NCI-H146 (cell line): ENCODE measurements at places on chromosomes 5 and 9.

DNA sequence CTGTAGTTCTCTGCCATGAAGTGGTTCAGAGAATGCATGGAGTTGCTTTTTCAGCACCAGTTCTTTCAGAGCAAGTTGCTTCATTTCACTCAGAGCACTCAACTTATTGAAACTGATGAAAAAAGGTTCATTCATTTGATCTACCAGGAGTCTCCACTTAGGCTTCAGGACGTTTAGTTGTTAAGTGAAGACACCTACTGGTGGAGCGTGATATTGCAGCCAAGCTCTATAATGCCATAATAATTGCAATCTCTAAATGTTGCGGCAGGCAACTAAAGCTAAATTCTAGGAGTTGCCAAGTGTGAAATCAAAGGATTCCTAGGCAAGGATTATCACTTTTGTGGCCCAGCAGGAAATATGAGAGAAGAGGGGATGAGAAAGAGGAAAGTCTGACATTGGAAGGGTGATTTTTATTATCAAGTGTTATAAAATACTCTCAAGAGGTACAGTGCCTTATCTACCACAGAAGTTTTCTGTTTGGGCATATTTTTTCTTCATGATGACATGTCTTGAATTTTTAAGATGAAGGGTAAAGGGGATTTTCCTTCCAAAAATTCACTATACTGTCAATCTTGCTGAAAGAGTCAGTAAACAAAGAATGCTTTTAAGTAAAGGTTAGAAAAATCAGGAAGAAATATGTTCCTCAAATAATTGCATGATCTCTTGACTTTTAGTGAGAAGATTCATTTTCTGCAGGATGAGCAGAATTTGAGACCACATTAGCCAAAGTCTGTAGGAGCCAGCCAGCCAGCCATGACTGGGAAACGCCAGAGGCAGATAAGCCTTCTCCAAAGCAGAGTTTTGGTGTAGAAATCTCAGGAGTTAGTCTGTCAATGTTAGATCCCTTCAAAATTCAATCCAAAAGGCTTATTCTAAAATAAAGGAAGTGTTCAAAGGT is 83.4 kb downstream of the SH3PXD2B start:
- DNase-seq = peak; percentile 5

DNA sequence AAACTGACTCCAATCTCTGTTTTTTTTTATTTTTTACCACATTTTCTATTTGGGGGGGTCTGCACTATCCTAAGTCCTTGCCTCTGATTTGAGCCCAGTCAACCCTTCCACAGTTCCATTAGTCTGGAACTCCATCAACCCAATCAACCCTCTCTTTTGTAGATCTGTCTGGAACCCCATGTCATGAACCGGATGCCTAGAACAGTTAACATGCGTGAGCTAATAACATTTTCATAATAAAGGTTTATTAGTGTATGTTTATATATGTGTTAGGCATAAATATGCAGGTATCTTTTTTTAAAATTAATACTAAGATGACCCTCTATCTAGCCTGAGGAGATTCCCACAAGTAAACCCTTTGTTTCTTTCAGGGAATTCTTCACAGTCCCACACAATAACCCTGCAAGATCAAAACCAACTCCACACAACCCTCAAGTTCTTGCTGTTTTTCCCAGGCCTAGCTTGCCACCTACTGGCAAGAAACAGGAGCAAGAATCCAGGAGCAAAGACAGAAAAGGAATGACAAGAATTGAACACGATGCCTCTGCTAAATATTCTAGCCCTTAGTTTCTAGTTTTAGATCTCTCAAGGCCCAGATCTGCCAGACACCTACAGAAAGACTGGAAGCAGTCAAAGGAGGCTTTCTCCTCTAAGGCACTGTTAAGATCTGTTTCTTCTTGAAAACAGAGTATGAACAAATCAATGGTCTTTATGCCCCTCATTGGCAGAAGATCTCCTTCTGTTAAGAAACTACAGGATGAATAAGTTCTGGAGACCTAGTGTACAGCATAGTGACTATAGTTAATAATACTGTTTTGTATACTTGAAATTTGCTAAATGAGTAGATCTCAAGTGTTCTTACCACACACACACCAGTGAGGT is 100.4 kb downstream of the TRIM36 start:
- peak; percentile 54 for DNase-seq

DNA sequence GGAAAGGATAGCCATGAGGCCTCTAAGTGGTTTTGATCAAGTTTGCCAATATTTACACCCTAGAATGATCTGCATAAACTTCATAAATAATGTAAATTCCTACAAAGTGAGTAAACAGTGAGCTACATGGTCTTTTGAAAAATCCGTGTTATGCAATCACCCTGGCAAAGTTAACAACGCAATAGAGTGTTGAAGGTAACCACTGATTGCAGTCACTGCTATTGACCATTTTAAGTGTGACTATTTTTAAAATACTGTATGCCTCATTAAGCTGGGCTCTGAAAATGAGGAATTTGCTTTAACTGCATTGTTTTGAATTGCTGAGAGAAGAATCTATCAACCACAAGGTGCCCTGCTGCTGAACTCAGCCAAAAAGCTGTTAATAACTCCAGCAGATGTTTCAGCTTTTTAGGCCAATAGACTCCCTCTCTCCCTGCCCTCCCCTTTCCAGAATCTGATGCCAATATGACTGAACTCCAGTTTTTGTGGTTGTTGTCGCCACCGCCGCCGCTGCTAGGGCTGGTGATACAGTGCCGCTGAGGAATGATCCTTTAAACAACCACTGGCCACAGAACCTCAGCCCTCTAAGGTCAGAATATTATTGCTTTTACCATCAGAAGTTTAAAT is 35.3 kb upstream of the SMARCA2 start:
- DNase-seq = no peak

- no peak for DNase-seq
Measured at GRCh38 chr9:5896863-5897262, 6.2 kb downstream of the MLANA start.

DNA sequence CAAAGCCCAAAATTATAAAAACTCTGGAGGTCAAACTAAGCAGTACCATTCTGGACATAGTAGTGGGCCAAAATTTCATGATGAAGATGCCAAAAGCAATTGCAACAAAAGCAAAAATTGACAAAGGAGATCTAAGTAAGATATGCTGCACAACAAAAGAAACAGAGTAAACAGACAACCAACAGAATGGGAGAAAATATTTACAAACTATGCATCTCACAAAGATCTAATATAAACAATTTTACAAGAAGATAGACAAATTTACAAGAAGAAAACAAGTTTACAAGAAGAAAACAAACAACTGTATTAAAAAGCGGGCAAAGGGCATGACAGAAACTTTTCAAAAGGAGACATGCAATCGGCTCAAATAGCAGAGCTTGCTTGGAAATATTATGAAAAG is 396.9 kb downstream of the CDH9 start:
- DNase-seq = no peak

DNA sequence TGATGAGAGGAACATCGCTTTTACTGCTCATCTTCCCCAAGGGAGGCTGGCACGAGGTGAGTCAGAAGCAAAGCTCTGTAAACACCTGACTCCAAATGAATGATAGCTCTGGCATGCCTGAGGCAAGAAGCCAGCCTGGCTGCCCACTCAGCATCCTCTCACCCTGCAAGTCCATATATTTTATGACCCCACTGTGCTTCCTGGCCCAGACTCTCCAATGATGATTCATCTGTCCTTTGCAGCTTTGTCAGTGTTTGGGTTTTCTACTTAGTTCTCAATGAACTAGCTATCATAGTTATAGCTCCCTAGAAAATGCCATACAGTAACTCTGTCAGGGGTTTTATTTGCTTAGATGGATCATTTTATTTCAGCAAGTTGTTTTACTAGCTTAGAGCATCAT is 52.1 kb upstream of the FSTL4 start:
- DNase-seq = no peak

DNA sequence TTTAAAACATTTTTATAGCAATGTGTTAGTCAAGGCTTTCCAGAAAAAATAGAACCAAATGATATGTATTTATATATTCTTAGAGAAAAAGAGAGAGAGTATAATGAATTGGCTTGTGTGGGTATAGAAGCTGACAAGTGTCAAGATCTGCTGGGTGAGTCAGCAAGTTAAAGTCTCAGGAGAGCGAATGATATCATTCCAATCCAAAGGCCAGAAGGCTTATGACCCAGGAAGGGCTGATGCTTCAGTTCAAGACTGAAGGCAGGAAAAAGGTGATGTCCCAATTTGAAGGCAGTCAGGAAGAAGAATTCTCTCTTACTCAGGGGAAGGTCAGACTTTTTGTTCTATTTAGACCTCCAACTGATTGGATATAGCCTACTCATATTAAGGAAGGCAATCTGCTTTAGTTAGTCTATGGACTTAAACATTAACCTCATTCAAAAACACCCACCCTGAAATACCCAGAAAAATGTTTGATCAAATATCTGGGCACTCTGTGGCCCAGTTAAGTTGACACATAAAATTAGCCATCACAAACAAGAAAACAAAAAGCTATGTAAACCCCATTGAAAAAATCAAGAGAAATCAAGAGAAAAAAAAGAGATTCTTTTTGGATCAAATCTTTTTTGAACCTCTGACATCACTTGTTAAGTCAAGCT is 189.6 kb downstream of the PIK3R1 start:
- no peak for DNase-seq

DNA sequence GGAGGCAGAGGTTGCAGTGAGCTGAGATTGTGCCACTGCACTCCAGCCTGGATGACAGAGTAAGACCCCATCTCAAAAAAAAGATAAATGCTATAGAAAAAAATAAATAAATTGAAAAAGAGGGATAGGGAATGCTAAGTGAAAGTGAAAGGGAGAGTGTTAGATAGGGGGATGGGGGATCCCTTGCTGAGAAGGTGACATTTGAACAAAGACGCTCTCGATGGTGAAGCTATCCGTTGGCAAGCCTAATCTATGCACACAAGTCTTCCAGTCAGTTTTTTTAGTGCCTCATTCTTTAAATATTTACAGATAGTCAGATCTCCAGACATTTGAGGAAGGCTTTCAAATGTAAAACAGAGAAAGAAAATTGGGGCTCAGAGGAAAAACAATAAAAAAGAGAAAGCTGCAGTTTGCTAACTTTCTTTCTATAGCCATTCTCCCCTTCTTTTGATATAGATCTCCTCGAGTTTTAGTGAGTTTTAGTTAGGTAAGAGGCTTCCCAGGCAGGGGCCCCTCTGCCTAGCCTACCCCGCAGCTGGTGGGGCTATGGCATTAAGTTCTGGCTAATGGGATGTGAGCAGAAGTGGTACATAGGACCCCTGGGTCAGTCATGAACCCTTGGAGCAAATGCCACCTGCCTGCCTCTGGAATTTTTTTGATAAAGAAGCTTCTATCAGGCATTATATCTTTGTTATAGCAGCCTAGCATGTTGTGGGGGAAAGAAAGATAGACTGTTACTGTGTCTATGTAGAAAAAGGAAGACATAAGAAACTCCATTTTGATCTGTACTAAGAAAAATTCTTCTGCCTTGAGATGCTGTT is 12.0 kb downstream of the GLRX start:
- peak; percentile 10 for DNase-seq

DNA sequence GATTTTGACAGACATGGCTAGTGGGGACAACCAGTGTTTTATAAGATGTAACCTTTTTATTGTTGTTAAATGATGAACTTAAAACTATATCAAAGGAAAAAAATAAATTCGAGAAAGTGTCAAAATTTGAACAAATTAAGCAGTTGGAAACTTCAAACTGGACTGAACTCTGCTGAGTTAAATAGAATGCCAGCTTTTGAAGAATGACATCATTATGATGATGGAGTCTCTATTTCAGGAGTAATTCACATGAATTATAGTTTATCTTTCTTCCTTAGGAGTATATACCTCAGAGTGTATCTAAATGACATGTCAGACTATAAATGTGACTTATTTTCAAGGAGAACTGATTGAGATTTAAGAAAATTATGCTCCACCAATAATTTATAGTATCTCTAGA is 125.2 kb downstream of the CAMK4 start:
- no peak for DNase-seq

GRCh38 chr5:124620743-124621142 is 125.7 kb downstream of the ZNF608 start:
- DNase-seq = no peak

DNA sequence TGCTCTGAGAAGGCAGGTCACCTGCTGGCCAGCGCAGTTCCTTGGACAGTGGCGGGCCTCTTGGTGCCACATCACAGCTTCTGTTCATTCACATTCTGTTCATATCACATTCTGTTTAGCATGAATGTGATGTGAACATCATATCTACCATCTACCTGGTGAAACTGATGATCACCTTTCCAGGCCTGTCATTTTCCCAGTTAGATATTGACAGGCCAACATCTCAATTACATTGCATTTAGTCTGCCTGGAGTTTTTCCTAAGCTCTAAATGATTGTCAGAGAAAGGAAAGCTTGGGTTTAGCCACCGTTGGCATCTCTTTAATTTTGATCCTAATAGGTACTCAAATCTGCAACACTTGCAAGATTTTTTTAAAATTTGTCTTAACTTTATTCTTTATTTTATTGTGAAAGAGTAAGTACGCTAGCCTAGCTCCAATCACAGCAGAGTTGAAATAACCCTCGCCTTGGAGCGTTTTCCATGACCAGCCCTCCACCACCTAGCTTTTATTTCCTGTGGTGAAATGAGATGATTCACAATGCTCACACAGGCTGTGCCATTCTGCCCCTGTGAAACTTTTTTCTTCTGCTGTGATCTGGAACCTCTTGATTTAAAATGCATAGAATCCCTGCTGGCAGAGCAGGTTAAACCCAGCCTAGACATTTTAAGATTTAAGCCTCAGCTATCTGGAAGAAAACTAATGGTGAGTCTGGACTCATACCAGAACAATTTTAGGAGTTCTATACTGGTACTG is 225.0 kb downstream of the ESM1 start:
- DNase-seq = no peak

GRCh38 chr5:92644266-92644886 is 936.6 kb downstream of the NR2F1-AS1 start:
- DNase-seq = peak; percentile 10

GRCh38 chr5:16568875-16569580 is 47.8 kb downstream of the RETREG1 start:
- DNase-seq = peak; percentile 74

- no peak for DNase-seq
Measured at GRCh38 chr9:121285835-121286687, 18.1 kb downstream of the GSN start.

DNA sequence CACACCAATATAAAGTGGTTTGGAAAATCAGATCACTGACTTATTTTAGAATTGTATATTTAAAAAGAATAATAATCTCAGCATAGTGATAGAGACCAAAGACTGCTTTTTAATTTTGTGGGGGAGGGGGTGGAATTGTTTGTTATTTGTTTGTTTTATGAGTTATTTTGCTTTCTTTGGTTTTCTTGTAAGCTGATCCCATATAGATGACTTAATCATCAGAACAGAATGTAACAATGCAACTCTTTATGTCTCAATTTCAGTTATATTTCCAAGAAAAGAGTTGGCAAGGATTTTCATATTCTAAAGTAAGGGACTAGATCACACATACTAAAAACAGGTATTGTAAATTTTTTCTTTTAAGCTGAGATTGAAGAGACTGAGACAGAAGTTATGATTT is 984.9 kb downstream of the TLE4 start:
- DNase-seq = no peak
